Fibroblast of upper back skin (primary cell): ENCODE measurements at places on chromosomes 2 and 18.

DNA sequence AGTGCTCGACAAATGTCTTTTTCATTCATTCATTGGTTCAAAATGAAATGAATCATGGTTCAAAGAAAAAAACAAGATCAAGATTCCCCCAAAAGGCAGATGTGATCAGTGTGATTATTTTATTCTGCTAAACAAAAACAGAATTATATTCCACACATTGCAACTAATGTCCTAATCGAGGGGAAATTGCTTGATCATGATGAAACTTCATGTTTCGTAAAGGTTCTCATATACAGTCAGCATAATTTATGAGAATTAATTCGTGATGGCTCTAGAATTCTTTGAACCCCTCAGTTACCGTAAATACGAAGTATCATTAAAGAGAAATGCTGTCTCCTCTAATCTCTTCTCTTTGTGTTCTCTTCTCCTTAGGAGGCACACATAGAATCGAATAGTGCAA lies 42.1 kb upstream of the MBOAT2 start:
- no peak for DNase-seq

DNA sequence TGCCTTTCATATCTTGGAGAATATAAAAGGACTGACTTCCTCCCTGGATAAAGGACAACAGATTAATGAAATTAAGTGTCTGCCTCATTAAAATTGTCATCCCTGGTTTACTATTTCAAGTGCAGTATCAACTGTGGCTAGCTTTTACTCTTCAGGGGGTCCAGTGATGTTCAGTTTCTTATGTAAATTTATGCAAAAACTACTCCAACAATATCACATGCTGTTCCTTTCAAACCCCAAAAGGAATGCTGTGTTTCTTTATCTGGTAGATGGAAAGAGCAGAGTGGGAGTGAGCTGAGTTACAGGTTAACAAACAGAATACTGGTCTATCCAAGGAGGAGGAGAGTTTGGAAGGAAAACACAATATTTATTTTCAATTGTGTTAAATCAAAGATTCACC lies 283.7 kb upstream of the VWC2L start:
- DNase-seq, result no peak

GRCh38 chr2:134634054-134634753 lies 84.6 kb downstream of the TMEM163 start:
- DNase-seq, result no peak

- peak; percentile 75 for DNase-seq
Measured at GRCh38 chr18:67608615-67609273, 92.2 kb upstream of the DSEL start.

GRCh38 chr2:157319795-157320194 lies 5.8 kb downstream of the ERMN start:
- DNase-seq, result no peak

DNA sequence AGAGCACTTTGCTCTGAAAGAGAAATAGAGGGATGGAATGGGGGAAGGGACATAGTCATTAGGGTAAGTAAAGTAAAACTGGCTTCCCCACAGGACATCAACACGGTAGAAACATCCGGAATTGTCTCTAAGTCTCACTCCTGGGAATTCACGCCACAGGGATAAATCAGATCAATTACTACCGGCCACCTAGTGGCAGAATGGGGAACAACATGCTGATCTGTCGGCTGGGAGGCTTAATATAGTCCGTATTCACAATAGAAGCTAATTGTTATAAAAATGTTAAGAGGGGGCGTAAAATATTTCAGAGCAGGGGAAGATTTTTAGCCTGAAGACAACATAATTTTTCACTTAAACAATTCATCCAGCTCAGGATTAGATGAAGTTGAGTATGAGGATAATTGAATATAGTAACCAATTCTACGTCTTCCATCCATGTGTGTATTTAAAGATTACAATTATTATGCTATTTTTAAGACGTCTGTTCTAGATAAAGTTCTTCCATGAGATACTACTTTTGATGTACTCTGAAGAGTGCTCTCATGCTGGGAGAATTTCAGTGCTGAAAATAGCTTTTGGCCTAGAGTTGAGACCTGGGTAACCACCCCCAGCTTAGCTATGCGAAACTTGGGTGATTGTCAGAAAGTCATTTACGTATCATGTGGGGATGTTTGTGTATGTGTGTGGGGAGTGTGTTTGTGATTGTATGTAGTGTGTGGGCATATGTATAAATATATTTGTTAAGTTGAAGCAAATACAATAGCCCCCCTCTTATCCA lies 65.7 kb downstream of the LRRTM1 start:
- peak; percentile 38 for DNase-seq

DNA sequence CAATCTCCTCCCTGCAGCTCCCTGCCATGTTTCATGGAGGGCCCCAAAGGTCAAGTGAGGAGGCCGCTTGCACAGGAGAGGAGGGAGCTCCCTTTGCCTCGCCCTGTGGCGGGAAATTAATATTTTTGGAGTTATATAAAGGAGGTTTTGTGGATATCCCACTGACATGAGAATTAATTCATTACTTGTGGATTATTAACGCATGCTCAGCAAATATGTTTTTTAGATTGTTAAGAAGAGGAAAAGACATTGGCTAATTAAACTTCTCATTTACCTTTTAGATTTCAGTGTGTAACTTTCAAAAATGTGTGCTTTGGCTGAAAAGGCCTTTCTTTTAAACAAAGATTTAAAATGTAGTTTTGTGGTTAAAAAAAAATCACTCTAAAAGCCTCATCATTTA lies 474.0 kb downstream of the SOCS6 start:
- DNase-seq, result no peak
